ENCODE measurements at places on chromosomes 2 and 18.
A peak's percentile ranks its signal among the peaks of the same experiment; 100 is the strongest.

- no peak for DNase-seq
These were observed 26.7 kb downstream of the XDH start for GRCh38 chr2:31387850-31388249.

GRCh38 chr2:53473236-53473635, 294.4 kb upstream of the CHAC2 start:
- DNase-seq = no peak

GRCh38 chr18:79069717-79070151, 540 bp downstream of the ATP9B start:
- no peak for DNase-seq

DNA sequence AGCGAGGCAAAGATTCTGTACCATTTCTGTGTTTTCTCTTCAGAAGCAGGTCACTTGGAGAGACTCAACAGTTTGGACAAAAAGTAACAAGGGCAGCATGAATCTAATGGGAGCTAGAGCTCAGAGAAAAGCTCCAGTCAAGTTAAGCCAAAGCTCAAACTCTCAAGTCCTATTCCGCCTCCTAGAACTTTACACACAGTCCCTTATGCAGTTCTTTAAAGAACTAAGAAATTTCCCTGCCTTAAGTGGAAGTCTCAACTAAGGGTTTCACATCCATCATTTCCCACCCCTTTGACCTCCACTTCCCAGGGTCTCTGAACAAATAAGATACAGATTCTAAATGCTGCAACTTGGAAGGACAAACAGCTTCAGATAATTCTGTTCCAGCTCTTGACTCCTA, 121.3 kb upstream of the RNU4ATAC start:
- no peak for DNase-seq

GRCh38 chr2:241268306-241268705, 47.2 kb downstream of the HDLBP start:
- no peak for DNase-seq

DNA sequence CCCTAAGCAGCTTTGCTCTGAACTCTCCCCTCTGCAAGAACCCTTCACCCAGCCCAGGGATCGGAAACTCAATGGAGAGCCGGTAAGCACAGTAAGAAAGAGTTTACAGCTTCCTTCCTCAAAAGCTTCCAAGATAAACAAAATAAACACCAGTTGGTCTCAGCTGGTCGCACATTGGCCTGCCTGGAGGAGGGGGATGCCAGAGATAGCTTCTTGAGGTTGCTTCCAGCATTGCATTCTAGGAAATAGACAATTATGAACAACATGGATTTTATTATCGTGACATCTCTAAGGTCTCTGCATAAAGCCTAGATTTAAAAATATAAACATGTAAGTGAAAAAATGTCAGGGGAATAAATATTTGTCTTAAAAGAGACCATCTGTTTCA, 141.5 kb upstream of the PKDCC start:
- DNase-seq = no peak

- no peak for DNase-seq
These were observed 358.2 kb upstream of the UBE2E3 start for GRCh38 chr2:180621941-180622918.

- DNase-seq = no peak
These were observed 30.6 kb upstream of the EPC2 start for GRCh38 chr2:148614014-148614321.

- DNase-seq = no peak
These were observed 79.3 kb upstream of the FAM98A start for GRCh38 chr2:33678436-33678835.

DNA sequence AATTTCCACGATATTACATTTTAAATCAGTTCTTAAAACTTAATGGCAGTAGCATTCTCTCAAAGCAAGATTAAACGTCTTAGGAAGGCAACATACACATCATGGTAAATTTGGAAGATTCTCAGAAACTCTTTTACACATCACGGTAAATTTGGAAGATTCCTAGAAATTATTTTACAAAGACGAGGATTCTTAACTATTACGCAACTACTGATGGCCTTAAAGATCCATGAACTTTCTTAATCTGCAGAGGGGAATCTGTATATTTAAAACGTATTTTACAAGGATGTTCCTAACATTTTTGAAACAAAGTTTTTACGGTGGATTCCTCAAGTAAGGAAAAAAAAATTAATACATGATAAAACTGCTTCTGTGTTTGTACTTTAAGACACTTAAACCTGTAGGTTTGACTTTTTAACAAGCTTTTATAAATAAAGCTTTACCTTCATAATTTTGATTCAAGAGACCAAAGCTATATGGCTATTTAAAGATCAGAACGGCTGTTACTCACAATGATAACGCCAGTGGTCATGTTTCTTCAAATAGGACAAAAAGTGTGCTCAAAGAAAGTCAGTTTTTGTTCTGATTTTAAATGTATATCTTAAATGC, 1.7 kb downstream of the ATF2 start:
- DNase-seq = no peak

DNA sequence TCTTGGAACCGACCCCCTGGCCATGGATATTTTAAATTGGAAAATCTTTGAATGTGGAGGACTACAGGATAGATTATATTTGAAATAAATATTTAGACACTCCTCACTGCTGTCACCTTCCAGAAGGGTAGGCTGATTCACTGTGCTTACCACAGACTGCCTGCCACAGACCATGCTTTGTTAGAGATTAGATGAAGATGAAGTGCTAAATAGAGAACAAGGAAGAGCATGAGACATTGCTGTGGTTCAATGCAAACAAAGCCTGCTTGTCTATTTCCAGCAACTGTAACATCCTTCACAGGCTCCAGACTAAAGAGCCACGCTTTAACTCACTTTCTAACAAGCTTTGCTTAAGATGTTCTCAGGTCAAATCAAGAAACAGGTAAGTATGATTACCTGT, 81.0 kb upstream of the TMEM17 start:
- no peak for DNase-seq

DNA sequence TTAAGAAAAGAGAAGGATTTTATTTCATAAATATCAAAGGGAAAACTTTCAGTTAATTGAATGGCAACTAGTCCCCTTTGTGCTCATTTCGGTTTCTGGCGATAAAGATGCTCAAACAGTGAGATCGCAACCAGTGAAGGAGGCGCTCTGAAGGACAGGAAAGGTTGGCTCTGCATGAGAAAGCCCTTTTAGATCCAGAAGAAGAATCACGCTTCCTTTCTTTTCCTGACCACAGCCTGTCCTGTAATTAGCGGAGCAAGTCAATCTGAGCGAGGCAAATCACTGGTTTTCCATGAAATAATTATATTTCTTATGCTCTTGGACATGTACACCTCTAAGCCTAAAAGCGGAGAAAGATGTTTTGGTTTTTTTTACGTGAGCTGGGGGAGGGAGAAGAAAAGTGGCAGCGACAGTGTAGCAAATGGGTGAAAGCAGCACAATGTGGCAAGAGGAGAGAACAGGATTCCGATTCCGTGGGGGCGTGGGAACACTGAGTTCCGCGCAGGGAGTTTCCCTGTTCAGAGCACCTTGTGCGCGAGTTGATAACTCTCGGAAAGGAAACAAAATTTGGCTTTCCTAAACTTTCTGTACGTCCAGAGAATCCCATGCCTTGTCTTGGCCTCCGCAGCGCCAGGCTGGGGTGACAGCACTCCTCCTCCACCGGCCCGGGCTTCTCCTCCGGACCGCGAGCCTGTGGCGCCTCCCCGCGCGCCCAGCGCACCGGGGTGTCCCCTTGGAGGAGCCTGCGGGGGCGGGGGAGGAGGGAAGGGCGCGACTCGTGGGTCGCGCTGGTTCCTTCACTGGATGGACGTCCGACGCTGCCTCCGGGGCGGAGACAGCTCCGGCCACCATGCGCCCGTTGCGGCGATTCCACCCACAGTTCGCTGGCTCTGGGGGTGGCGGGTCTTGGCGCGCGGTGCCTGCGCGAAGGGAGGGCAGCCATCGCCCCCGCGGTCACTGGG, 620 bp upstream of the SLC9A2 start:
- peak; percentile 7 for DNase-seq

- DNase-seq = no peak
These were observed 246.1 kb upstream of the CYRIA start for GRCh38 chr2:16911746-16912145.

GRCh38 chr2:234880551-234881211, 71.1 kb upstream of the SH3BP4 start:
- DNase-seq = peak; percentile 32

GRCh38 chr2:157197848-157198247, 59.7 kb upstream of the GALNT5 start:
- DNase-seq = no peak
